ENCODE measurements at places on chromosomes 2 and 18. TPM values are rescaled to one million over a fixed set of nuclear protein-coding genes. Genes with fewer than 3 reads are reported as not detected.

The MYCN gene
- 0.82 TPM for total RNA-seq

The PLEK gene
- 3.0 TPM for total RNA-seq

The CCDC148 gene
- total RNA-seq: not detected

The PRKAG3 gene
- not detected for total RNA-seq

The ERLEC1 gene
- total RNA-seq: 28.7 TPM

The SNTG2 gene
- total RNA-seq: 1.9 TPM

The DLX2 gene
- not detected for total RNA-seq

The MOGAT1 gene
- total RNA-seq: not detected

The PLCD4 gene
- total RNA-seq: 5.9 TPM

The STARD6 gene
- not detected for total RNA-seq

The CYBRD1 gene
- total RNA-seq: 50.7 TPM

The SKOR2 gene
- total RNA-seq: not detected

The CHAC2 gene
- total RNA-seq: 1.4 TPM

The VPS54 gene
- 4.1 TPM for total RNA-seq

The CCDC68 gene
- total RNA-seq: 72.9 TPM

The TUBA3E gene
- total RNA-seq: not detected

The LRRTM4 gene
- total RNA-seq: 0.27 TPM

The ALLC gene
- total RNA-seq: not detected

The PID1 gene
- total RNA-seq: 33.6 TPM

The LGALSL gene
- total RNA-seq: 13.1 TPM

The TRIM54 gene
- total RNA-seq: 1.9 TPM

The TMEM247 gene
- not detected for total RNA-seq

The APCDD1 gene
- 10.0 TPM for total RNA-seq

The TEX44 gene
- total RNA-seq: not detected

The UGT1A3 gene
- total RNA-seq: 2.6 TPM

The NYAP2 gene
- 0.14 TPM for total RNA-seq

The MEP1B gene
- 2.0 TPM for total RNA-seq

The CNGA3 gene
- not detected for total RNA-seq

The POTEI gene
- total RNA-seq: not detected

The CAPN14 gene
- total RNA-seq: not detected

The ABCG8 gene
- not detected for total RNA-seq

The MROH2A gene
- 0.14 TPM for total RNA-seq

The LHCGR gene
- not detected for total RNA-seq

The CHST9 gene
- not detected for total RNA-seq

The HDHD2 gene
- total RNA-seq: 14.2 TPM

The HS6ST1 gene
- total RNA-seq: 21.9 TPM

The CCDC74B gene
- total RNA-seq: 1.4 TPM

The PLGLB1 gene
- 8.9 TPM for total RNA-seq

The PDE1A gene
- 8.1 TPM for total RNA-seq

The SYT4 gene
- 2.7 TPM for total RNA-seq

The CRIM1 gene
- total RNA-seq: 134 TPM

The DSG2 gene
- 144 TPM for total RNA-seq

The GCA gene
- 25.8 TPM for total RNA-seq

The CPS1 gene
- 0.68 TPM for total RNA-seq

The LYG2 gene
- total RNA-seq: not detected

The ARHGAP28 gene
- 1.1 TPM for total RNA-seq
